ENCODE measurements at places on chromosomes 5 and 9.

GRCh38 chr9:78664370-78664769 lies 367.4 kb downstream of the PSAT1 start:
- DNase-seq = no peak

DNA sequence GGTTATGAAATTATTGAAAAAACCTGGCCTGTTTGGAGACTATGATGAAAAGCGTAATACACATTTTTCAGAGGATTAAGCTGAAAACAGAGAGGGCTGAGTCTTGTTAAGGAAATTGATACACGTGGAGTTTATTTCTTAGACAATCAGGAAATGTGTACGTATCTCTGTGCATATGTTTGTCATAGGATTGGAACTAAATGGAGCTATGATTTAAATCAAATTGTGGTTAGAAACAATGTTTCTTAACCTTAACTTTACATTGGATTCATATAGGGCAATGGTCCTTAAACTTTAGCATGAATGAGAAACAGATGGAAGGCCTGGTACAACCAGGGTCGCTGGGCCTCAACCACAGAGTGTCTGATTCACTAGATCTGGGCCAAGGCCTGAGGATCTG lies 451.6 kb downstream of the CDH18 start:
- DNase-seq = no peak

GRCh38 chr9:16628413-16628812 lies 242.1 kb downstream of the BNC2 start:
- DNase-seq = no peak

- peak; percentile 81 for DNase-seq
Measured at GRCh38 chr9:36148311-36149051, 11.9 kb downstream of the GLIPR2 start.

GRCh38 chr5:103469288-103470040 lies 93.1 kb downstream of the NUDT12 start:
- DNase-seq = no peak

DNA sequence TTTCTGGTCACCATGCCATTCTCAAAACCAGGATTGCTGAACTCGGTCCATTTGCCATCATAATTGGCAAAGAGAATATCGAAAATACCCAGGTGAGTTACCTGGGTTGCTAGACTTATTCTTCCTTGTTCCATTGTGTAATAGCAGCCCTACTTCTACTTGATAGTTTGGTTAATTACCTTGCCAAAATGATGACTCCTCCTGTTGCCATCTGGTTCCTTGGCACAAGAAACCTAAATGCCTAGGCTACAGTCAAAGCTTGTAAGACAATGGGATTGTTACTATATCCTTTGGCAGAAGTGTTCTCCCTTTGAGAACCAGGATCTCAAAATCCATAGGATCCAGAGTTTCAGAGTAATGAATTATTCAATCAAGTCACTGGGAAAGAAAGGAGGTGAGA lies 373.2 kb upstream of the ACTBL2 start:
- DNase-seq = no peak

GRCh38 chr5:174364676-174365075 lies 319.2 kb downstream of the NSG2 start:
- DNase-seq = no peak

DNA sequence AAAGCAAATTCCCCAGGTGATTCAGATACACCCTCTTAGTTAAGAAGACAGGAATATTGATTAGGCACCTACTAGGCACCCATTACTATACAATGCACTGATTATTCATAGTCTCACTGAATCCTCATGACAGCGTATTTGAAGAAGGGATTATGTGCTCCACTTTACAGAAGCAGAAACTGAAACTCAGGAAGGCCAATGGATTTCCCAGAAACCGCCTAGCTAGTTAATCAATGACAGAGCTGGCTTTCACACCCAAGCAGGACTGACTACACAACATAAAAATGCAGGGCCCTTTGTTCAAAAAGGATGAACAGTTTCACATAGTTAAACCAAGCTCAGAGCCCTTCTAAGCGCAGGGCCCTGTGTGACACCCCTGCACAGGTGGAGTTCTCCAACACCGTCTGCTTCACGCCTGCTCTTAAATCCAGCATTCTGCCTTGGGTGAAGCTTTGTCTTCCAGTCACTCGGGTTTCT lies 117.3 kb downstream of the TTLL11 start:
- no peak for DNase-seq

DNA sequence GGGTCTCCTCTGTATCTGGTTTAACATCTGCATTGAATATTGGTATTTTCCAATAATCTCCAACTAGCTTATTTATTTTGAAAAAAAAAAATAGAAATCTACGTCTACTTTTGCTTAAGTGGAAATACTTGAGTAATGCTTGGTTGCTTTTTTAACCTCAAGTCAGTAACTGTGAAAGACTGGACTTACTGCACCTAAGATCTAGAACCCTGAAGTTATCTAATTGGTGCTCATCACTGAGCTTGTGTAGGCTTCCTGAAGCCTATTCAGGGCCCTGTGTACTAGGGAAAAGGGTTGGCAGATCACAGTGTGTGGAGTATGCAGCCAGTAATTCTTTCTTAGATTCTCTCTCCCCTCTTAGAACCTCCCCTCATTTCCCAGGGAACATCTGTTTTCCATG lies 16.2 kb downstream of the SLC1A1 start:
- no peak for DNase-seq

GRCh38 chr5:72647806-72648205 lies 140.6 kb upstream of the ZNF366 start:
- DNase-seq = no peak

DNA sequence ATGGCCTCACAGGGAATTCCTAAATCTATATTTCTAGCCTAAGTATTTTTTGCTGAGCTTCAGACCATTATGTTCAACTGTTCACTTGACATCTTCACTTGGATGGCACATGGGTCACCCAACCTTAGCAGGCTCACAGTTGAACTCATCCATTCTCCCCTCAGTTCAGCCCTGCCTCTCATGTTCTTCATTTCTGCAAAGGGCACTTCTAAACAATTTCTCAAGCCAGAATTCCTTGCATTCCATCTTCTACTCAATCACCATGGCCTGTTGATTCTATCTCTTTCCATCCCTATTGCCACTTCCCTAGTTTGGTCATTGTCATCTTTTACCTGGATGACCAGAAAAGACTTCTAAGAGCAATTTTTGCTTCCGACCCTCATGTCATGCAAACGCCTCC lies 7.3 kb upstream of the RGS3 start:
- DNase-seq = no peak

GRCh38 chr5:140044041-140044440 lies 942 bp upstream of the NRG2 start:
- no peak for DNase-seq

DNA sequence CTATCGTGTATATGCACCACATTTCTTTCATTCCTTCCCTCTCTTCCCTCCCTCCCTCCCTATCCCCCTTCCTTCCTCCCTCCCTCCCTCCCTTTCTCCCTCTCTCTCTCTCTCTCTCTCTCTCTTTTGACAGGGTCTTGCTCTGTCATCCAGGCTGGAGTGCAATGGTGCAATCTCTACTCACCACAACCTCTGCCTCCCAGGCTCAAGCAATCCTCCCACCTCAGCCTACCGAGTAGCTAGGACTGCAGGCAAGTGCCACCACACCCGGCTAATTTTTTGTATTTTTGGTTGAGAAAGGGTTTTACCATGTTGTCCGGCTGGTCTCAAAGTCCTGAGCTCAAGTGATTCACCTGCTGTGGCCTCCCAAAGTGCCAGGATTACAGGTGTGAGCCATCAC lies 1.1 kb upstream of the ANKS6 start:
- DNase-seq = peak; percentile 76

- no peak for DNase-seq
Measured at GRCh38 chr9:33101104-33101951, 24.9 kb upstream of the SMU1 start.

DNA sequence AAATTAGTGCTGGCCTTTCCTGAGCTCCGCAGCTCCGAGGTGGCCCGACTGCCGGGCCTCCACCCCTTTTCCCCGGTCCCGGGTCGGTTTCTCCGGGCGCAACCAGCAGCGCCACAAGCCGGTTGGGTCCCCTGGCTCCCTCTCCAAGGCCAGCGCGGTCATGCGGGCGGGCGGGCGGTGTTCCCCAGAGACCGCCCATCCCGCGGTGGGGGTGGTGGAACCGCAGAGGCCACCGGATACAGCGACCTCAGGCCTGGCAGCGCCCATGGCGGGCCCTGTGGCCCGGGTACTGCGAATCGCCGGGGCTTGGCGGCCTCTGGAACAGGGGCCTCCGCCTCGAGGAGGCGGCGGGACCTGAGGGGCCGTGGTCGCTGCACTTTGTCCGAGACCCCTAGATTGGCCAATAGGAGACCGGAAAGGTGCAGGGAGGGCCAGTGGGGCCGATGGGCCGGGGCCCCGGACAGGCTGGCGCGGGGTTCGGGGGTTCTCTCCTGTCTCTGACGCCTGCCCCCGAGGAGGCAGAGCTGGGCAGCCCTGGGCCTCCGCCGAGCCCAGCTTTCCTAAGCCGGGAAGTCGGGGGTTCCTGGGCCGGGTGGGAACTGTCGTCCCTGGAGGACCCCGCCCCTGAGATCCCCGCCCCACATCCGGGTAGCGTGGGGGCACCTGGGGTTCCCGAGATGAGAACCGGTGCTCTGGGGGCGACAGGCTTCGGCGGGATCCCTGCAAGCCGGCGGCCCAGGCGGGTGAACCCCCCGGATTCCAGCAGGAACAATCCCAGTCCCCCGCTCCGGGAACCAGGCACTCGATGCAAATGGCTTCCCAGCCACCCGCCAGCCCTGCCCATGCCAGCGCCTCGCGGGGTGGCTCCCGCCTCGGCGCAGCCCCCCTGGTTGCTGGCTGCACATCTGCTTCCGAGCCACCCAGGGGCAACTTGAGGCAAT lies 293.9 kb downstream of the ZSWIM6 start:
- DNase-seq = peak; percentile 50

GRCh38 chr9:101138509-101138908 lies 110.0 kb downstream of the PLPPR1 start:
- no peak for DNase-seq

GRCh38 chr9:127776195-127776923 lies 2.1 kb downstream of the SH2D3C start:
- DNase-seq = peak; percentile 92

GRCh38 chr5:140055152-140055551 lies 12.1 kb upstream of the NRG2 start:
- DNase-seq = no peak

DNA sequence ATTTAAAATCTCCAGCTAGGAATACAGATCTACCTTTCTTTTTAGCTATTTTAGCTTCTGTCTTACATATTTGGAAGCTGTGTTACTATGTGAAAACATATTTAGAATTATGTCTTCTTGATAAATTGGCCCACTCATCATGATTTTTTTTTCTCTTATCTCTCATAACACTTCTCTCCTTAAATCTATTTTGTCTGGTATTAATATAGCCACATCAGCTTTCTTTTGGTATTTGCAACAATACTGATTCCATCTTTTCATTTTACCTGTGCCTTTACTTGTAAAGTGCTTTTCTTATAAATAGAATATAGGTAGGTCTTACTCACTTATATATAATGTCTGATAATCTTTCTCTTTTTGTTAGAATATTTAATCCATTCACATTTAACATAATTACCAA lies 19.6 kb downstream of the PJA2 start:
- DNase-seq = no peak

DNA sequence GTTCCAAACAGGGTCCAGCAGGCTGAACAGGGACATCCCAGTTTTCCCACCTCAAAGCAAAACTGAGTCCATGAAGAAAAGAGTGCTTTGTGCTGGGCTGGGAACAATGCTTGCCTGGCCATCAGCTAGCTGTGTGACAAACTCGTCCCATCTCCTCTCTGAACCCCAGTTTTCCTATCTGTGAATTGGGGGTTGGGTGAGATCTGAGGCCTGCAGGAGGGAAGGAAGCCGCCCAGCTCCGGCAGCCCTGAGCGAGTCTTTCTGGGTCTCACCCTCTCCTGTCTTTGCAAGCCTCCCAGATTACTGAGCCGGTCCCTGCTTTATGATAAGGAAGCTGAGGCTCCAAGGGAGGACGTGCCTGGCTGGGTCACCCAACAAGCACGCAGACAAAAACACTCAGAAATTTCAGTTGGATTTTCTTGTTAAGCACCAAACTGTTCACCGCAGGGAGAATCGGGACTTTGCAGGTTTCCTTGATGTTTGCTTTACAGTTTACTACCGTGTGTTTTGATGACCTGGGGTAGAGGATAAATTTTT lies 82.6 kb upstream of the LMX1B start:
- DNase-seq = no peak

- no peak for DNase-seq
Measured at GRCh38 chr5:73631500-73631899, 5.5 kb downstream of the ARHGEF28 start.

GRCh38 chr9:109441296-109441695 lies 56.8 kb downstream of the PTPN3 start:
- DNase-seq = no peak

DNA sequence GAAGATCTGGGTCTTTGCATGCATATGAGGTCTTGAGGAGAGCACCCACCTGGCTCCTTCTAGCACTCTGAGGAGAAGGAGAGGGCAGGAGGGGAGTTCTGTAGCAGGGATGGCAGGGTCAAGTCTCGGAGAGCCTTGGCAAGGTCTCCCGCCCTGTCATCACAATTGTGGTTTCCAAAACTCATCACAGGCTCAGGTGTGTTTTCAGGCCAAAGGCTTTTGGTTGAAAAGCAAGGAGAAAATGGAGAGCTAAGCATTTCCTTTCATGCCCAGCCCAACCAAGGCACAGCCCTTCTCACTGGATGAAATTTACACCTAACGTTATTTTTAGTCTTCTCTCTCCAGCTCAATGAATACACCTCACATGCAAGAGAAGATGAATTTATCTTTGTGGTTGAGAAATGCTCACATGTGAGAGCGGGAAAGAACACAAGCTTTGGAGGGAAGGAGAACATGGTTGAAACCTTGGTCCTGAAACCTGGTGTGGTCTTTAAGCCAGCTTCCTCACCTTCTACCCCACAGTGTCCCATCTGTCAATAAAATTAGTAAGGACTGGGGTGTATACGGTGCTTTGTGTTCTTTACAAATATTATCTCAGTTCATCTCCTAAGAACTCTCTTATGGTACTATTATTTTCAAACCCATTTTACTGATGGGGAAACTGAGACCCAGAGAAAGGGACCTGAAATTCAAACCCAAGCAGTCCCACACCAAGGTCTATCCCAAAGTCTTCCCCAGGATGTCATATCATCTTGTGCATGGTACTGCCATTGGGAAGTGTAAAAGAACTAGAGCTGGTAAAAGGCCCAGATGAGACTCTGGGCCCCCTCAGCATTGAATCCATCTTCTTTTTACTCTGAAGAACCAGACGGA lies 47.8 kb upstream of the CPEB4 start:
- DNase-seq = no peak

DNA sequence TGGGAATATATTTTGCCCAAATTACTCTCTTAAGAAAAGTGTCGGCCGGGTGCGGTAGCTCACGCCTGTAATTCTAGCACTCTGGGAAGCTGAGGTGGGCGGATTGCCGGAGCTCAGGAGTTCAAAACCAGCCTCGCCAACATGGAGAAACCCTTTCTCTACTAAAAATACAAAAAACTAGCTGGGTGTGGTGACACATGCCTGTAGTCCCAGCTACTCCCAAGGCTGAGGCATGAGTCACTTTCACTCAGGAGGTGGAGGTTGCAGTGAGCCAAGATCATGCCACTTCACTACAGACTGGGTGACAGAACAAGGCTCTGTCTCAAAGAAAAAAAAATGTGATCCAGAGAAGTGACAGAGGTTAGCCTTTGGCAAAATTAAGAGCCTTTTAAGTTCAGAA lies 26.4 kb upstream of the TMEM171 start:
- peak; percentile 18 for DNase-seq
